ENCODE measurements at places on chromosomes 6 and 20.

- DNase-seq = no peak
Observed at GRCh38 chr6:170148709-170149470, 142.0 kb downstream of the DLL1 start.

- no peak for DNase-seq
Observed at GRCh38 chr6:88599571-88599970, 363.8 kb downstream of the RNGTT start.

- no peak for DNase-seq
Observed at GRCh38 chr6:124148236-124148957, 344.7 kb downstream of the NKAIN2 start.

- no peak for DNase-seq
Observed at GRCh38 chr6:113651920-113652319, 205.2 kb upstream of the MARCKS start.

- DNase-seq = no peak
Observed at GRCh38 chr6:139577124-139577762, 202.8 kb upstream of the CITED2 start.

- DNase-seq = no peak
Observed at GRCh38 chr6:152122434-152122833, 315.0 kb downstream of the ESR1 start.

- no peak for DNase-seq
Observed at GRCh38 chr6:1697688-1698351, 88.1 kb downstream of the FOXC1 start.

- DNase-seq = no peak
Observed at GRCh38 chr6:162156146-162156545, 571.4 kb downstream of the PRKN start.

- DNase-seq = no peak
Observed at GRCh38 chr6:2378046-2378657, 132.7 kb upstream of the GMDS start.

DNA sequence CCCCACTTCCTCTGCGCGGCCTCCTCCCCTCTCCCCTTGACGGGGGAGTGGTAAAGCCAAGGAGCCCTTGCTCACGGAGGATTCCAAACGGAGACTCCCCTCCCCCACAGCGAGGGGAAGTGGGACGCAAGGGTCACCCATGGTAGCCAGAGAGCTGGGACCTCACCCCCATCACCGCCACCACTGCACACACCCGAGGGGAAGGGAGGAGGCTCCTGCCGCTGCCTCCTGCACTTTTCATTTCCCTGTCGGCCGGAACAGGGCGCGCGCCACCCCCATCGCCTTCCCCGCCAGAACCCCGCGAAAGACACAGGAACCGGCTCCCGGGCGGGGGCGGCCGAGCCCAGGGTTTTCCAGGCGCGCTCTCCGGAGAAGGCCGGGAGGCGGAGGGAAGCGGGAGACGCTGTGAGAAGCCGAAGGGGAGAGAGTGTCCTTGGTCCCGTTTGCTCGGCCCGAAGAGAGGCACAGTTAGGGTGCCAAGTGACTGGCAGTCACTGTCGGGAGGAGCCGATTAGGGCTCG lies 789 bp downstream of the CCND3 start:
- no peak for DNase-seq

DNA sequence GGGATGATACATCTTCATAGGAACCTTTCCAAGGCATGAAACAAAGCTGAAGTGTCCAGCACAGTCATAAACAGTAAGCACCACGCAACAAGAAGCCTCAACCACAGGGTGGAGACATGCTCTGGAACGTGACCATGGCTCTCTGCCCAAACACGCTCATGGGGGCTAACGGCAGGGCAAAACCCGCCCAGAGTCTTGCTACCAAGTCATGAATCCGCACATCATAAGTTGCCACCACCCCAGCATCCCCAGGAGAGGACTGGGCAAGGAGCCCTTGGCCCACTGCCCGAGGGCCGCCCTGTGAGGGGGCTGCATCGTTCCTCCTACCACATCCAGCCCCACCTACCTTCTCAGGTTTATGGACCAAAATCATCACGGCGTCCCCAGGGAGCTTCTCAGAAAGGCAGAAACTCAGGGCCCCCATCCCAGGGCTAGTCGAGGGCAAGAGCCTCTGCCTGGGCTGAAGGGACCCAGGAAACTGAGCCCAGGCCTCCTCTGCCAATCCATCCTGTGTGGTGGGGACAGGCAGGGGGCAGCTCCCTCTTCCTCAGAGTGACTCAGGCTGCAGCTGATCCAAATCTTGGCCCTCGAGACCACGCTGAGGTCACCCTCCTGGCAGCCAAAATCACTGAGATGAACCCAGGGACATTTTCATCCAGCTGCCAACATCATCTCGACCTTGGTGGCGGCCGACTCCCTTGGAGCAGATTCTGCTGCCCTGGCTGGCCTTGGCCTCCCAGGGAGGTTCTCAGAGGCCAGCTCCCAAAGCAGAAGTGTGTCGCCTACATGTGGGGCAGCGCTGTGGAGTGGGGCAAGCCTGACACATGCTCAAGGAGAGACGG lies 42.6 kb downstream of the BMP7 start:
- no peak for DNase-seq

- no peak for DNase-seq
Observed at GRCh38 chr6:149079911-149080491, 237.5 kb upstream of the TAB2 start.

GRCh38 chr6:46022106-46022948 lies 6.7 kb upstream of the CLIC5 start:
- no peak for DNase-seq

DNA sequence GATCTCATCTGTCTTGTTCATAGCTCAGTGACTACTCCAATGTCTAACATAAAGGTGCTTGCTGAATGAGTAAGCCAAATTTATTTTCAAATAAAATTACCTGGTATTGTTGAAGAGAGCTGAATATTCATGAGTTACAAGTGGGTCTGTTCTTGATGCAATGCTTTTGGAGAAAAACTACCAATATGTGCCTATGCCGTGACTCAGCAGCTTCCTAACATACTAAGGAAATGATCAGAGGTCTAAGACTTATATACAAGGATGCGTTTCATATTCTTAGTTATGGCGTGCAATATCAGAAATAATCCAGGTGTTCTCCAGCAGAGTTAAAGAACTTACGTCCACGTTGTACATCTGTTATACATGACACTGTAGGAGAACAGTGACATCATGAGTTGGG lies 5.1 kb downstream of the FAM120B start:
- DNase-seq = no peak

GRCh38 chr6:13539572-13539971 lies 34.8 kb upstream of the SIRT5 start:
- DNase-seq = no peak

DNA sequence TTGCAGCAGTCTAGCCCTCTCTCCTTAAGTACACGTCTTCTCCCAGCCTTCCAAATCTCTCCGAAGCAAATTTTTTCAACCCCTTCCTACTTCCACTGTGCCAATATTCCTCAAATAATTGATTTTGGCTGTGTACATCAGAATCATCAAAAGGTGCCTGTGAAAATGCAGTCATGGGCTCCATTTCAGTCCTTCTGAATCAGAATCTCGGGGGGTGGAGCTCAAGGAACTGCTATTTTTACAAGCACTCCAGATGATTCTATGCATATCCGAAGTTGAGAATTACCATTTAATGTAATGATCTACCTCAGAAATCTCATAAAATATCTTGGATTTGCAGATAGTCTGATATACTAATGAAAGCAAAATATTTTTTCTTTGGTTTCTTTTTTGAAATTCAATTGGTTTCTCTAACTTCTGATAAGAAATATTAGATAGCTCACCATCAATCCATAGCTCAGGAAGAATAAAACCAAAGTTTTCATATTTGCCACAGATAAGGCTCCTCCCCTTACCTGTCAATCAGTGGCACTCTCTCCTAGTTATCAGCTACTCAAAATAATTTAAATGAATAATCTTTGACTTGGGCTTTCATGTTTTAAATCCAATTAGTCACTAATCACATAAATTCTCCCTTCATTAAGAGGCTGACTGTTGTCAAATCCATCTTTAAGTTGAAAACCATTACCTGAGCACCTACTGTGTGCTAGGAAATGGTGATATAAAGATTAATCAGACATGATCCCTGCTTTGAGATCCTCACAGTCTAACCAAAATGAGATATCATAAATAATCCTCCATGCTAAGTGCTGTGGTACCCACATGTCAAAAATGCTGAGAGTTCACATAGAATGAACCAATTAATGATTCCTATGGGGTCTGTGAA lies 36.4 kb upstream of the STXBP5 start:
- DNase-seq = no peak

DNA sequence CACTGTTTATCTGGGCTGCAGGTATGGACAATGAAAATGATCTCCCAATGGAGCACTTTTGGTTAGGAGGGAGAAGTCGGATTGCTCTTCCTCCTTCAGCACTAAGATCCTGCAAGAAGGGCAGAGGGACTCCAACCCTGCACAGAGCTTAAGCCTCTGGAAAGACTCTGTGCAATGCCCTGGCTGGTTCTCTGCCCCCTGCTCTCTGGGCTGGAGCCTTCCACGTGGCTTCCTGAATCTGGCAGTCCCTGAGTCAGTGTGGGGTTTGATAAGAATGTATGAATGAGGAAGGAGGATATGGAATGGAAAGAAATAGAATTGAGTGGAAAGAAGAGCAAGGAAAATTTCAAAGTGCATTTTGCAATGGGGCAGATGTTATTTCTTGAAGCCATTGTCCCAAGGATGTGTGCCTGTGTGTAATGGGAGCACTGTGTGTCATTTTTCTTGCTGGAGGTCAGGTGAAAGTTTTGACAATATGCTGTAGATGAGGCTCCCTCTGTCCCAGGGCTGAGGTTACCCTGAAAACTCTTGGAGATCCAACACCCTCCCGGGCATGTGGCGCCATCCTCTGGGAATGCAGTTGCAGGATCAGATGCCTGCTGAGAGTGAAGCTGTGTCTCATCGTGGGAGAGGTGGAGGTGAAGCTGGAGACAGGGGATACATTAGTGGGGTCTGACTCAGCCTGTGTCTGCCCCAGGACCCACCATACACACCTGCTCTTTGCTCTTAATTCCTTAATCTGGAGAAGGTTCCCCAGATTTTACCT lies 16.3 kb upstream of the CST9L start:
- no peak for DNase-seq
